Adrenal gland (tissue), 19 donors: ENCODE measurements at places on chromosomes 5 and 9. TPM values are rescaled to one million over a fixed set of nuclear protein-coding genes. Genes with fewer than 3 reads are reported as not detected.
A peak's percentile ranks its signal among the peaks of the same experiment; 100 is the strongest.

DNA sequence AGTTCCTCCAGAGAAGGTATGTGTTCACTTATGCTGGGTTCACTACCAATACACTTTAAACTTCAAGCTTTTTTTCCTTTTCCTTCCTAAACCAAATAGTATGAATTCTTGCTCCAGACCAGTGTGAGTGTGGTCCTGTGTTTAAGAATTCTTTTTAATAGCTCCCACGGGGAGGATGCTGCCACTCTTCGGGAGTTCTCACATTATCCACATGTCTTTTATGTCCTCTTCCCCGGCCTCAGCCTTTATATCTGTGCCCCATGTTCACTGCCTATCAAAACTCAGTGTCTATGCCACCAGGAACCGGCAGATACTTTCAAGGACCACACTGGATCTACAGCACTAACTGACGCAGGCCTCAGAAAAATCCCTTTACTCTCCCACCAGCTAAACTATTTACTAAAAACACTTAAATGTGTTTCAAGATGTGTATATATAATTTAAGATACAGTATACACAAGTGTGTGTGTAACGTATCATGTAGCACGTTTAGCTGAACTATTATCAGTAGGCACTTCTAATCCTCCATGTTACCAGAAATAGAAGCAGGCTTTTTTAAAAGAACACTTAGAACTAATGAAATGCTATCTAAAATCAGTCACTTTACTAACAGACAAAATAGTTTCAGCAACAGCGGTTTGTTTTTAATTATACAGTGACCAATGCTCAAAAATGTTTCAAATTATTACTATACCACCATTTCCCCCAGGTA lies 88.0 kb downstream of the PLPP1 start:
- H3K36me3 ChIP-seq, result no peaks in the 10 kb centered on the region
- H3K27ac ChIP-seq, result no peak overlapping the region
- H3K4me1 ChIP-seq, result no peaks in the 10 kb centered on the region

- H3K27ac ChIP-seq, result no peak overlapping the region
- H3K4me3 ChIP-seq, result no peak overlapping the region
- H3K4me1 ChIP-seq, result no peaks in the 10 kb centered on the region
- no peak for DNase-seq
- no peaks in the 10 kb centered on the region for H3K27me3 ChIP-seq
Measured at GRCh38 chr9:5518171-5518936, 8.0 kb downstream of the PDCD1LG2 start.

DNA sequence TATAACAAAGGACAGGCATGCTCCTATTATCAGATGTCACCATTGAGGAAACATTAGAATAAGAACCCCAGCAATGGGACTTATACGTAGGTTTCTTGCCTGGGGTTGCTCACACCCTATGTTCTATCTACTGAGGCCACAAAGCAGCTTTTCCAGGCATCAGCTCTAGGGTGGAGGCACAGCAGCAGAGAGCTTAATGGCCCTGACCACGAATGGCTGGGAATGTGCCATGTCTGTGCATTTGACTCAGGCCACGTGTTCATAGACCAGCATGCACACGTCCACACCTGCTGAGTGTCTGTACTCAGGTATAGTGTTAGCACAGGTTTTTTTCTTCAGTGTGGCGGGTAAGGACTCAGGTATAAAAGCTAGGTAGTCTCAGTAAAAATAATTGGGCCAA lies 129.4 kb downstream of the AOPEP start:
- no peak overlapping the region for H3K4me3 ChIP-seq
- H3K27ac ChIP-seq, result no peak overlapping the region
- no peaks in the 10 kb centered on the region for H3K27me3 ChIP-seq

- H3K4me1 ChIP-seq, result no peaks in the 10 kb centered on the region
- no peaks in the 10 kb centered on the region for H3K27me3 ChIP-seq
- H3K27ac ChIP-seq, result no peak overlapping the region
- no peaks in the 10 kb centered on the region for H3K36me3 ChIP-seq
Measured at GRCh38 chr9:17453751-17454150, 125.1 kb upstream of the SH3GL2 start.

DNA sequence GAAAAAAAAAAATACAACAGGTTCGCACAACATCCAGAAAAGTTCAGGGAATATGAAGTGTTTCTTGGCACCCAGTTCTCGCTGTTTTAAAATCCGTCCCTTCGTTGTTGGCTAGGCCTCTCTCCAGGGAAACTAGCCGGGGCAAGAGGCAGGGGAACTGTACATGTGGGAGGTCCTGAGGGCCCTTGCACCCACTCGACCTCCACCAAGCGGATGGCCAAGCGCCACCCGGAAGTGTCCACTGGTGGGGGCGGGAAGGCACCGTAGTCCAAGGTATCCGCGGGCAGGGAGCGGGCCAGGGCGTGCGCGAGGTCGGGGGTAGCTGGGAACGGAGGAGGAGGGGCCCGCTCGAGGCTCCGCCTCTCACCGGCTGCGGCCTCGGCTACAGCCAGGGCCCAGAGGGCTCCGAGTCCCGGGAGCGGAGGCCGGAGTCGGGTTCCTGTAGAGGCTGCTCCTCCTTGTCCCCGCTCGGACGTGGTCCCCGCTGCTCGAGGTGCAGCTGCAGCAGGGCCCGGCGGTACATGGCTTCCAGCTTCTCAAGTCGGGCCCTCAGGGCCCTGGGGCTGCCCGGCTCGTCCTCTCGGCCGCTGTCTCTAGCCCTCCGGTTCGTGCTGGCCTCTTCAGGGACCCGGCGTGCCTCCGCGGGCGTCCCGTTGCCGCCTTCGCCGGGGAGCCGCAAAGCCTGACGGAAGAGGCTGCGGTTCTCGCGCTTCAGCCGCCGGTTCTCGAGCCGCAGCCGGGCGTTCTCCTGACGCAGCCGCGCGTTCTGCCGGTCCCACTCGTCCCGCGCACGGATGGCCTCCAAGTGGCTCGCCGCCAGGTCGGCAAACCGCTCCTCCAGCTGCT lies 720 bp downstream of the TUSC1 start:
- peak overlapping the region; percentile 93 for H3K27ac ChIP-seq
- no peaks in the 10 kb centered on the region for H3K36me3 ChIP-seq
- peak; percentile 90 for DNase-seq
- no peaks in the 10 kb centered on the region for H3K27me3 ChIP-seq

- H3K4me1 ChIP-seq, result peaks cover 16% of the 10 kb centered on the region
- no peak overlapping the region for H3K27ac ChIP-seq
- DNase-seq, result no peak
- H3K36me3 ChIP-seq, result no peaks in the 10 kb centered on the region
- no peaks in the 10 kb centered on the region for H3K27me3 ChIP-seq
Measured at GRCh38 chr9:38061326-38061977, 7.6 kb downstream of the SHB start.

DNA sequence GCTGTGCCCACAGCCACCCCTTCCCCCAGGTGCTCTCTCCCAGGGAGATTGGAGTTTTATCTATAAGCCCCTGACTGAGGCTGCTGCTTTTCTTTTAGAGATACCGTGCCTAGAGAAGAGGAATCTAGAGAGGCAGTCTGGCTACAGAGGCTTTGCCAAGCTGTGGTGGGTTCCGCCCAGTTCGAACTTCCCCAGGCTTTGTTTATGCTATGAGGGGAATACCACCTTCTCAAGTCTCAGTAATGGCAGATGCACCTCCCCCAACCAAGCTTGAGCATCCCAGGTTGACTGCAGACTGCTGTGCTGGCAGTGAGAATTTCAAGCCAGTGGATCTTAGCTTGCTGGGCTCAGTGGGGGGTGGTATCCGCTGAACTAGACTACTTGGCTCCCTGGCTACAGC lies 157.4 kb downstream of the CAAP1 start:
- no peaks in the 10 kb centered on the region for H3K36me3 ChIP-seq
- H3K4me3 ChIP-seq, result no peak overlapping the region
- no peaks in the 10 kb centered on the region for H3K27me3 ChIP-seq
- H3K27ac ChIP-seq, result no peak overlapping the region
- H3K4me1 ChIP-seq, result no peaks in the 10 kb centered on the region

GRCh38 chr5:73957397-73958001 lies 331.5 kb downstream of the ARHGEF28 start:
- no peaks in the 10 kb centered on the region for H3K4me1 ChIP-seq
- H3K36me3 ChIP-seq, result no peaks in the 10 kb centered on the region
- no peak overlapping the region for H3K27ac ChIP-seq
- H3K27me3 ChIP-seq, result no peaks in the 10 kb centered on the region
- H3K4me3 ChIP-seq, result no peak overlapping the region

DNA sequence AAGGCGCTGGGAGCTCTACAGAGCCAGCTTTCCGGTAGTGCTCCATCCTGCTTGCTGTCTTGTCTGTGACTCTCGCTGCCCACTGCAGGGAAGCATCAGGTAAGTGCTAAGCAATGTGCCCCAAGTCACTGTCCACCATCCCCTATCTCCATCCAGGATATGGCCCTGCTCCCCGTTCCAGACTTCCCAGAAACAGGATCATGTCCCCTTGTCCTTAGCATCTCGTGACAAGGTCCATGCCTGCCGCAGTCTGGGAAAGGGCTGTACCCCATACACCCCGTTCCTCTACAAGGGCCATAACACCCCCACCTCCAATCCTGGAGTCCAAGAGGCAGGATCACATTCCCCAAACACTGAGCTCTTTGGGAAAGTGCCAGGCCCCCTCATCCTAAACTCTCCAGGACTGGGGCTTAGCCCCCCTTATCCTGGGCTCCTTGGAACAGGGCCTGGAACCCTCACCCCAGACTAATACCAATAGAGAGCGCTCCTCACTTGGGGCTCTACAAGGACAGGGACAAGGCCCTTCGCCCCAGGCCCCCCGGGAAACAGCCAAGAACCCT lies 566 bp downstream of the RPP25L start:
- H3K27me3 ChIP-seq, result no peaks in the 10 kb centered on the region
- peaks cover 25% of the 10 kb centered on the region for H3K36me3 ChIP-seq
- H3K27ac ChIP-seq, result peak overlapping the region; percentile 19
- DNase-seq, result no peak
- peak overlapping the region; percentile 85 for H3K4me3 ChIP-seq
- H3K4me1 ChIP-seq, result peaks cover 15% of the 10 kb centered on the region

DNA sequence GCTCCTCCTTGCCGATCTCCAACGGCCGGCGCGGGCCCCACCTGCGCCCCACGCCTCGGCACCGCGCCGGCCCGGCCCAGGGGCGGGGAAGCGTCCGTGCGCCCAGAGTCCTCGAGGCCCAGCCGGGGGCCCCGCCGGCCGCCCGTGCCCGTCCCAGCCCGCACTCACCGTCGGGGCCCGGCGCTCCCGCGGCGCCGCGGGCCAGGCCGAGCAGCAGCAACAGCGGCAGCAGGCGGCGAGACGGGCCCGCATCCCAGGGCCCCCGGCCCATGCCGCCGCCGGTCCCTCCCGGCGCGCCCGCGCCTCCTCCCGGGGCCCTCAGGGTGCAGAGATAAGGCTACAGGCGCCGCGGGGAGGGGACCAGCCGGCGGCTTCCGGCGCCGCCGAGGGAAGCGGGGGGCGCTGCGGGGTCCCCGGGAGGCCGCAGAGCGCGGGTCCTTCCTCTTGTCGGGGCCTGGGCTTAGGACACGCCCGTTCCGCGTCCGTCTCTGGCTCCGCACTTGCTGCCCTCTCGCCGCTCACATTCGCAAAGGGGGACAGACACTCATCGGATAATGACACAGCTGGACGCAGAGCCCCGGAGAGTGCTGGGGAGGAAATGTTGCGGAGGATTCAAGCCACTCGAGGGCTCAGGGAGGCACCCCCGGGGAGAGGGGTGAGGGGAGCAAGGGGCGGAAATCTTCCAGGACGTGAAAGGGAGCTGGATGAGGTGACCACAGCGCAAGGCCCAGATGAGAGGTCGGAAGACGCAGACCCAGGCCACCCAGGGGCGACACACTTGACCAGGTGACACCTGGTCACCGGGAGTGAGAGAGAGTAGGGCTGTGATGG lies at the start of gene SUSD1:
TSS of gene SUSD1 (minus strand) at position 333 of the 831 bp plus-strand sequence. CDS start at position 271, 62 bp downstream.
- H3K27me3 ChIP-seq, result no peaks in the 10 kb centered on the region
- H3K27ac ChIP-seq, result no peak within 1 kb of the TSS
- H3K4me1 ChIP-seq, result peaks cover 26% of the 10 kb centered on the region
- H3K4me3 ChIP-seq, result no peak within 1 kb of the TSS
- H3K36me3 ChIP-seq, result no peaks in the 10 kb centered on the region

- no peak overlapping the region for H3K27ac ChIP-seq
- no peak overlapping the region for H3K4me3 ChIP-seq
- DNase-seq, result no peak
- H3K4me1 ChIP-seq, result no peaks in the 10 kb centered on the region
- H3K36me3 ChIP-seq, result no peaks in the 10 kb centered on the region
Measured at GRCh38 chr9:121839726-121840500, 188.5 kb downstream of the DAB2IP start.

- no peak overlapping the region for H3K27ac ChIP-seq
- no peaks in the 10 kb centered on the region for H3K27me3 ChIP-seq
- no peaks in the 10 kb centered on the region for H3K36me3 ChIP-seq
Measured at GRCh38 chr5:40430101-40430710, 249.5 kb upstream of the PTGER4 start.

DNA sequence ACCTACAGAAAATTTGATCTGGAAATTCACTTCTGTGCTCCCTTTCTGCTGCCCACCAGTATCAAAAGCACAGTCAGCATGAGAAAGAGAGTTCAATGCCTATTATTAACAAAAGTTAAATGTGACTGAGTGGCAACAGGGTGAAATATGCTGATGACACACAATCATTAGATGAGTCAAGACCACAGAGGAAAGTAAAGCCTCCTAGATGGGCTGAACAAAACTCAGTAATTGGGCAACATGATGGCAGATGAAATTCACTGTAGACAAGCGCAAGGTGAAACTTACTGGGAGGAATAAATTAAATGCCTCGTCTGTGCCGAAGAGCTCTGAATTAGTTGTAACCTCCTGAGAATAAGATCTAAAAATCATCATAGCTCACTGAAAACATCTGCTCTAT lies 752.8 kb downstream of the IRX1 start:
- no peak overlapping the region for H3K27ac ChIP-seq
- H3K4me1 ChIP-seq, result no peaks in the 10 kb centered on the region
- H3K36me3 ChIP-seq, result no peaks in the 10 kb centered on the region
- DNase-seq, result no peak
- H3K27me3 ChIP-seq, result no peaks in the 10 kb centered on the region
- no peak overlapping the region for H3K4me3 ChIP-seq

DNA sequence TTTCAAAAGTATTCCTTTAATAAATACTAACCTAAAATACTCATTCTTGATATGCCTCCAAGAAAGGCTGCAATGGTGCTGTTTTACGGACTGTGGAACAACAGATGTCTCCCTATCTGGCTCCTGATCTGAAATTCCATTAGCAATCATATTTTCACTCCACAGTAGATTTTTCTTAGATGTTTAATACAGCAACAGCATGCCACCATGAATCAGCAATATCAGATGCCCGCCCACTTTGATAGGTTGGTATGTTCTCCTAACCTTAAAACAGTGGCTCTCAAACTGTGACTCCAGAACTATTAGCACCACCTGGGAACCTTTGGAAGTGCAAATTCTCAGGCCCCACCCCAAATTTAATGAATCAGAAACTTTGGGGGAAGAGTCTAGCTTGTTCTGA lies 110.2 kb downstream of the MLLT3 start:
- H3K27me3 ChIP-seq, result no peaks in the 10 kb centered on the region
- no peak overlapping the region for H3K4me3 ChIP-seq
- peak; percentile 27 for DNase-seq
- peak overlapping the region; percentile 17 for H3K27ac ChIP-seq
- H3K36me3 ChIP-seq, result no peaks in the 10 kb centered on the region

The SLC4A9 gene
- not detected for total RNA-seq

The PCDHGC3 gene
- total RNA-seq, result 94.9 TPM

The THBS4 gene
- total RNA-seq, result 2.3 TPM

The PRUNE2 gene
- total RNA-seq, result 35.0 TPM

The FBP2 gene
- 0.58 TPM for total RNA-seq

The ECM2 gene
- 3.8 TPM for total RNA-seq

The SPATA31D4 gene
- not detected for total RNA-seq

The GPX8 gene
- 19.7 TPM for total RNA-seq

The LRRC19 gene
- not detected for total RNA-seq

The IL3 gene
- total RNA-seq, result not detected

The BARX1 gene
- total RNA-seq, result not detected

The GABRA1 gene
- total RNA-seq, result not detected

The AK3 gene
- total RNA-seq, result 237 TPM

The SLC36A1 gene
- total RNA-seq, result 7.6 TPM

The FBXO38 gene
- 71.4 TPM for total RNA-seq

The ZCCHC7 gene
- total RNA-seq, result 20.8 TPM

The TJP2 gene
- total RNA-seq, result 83.0 TPM
